ENCODE measurements at places on chromosomes 16 and 17.
A peak's percentile ranks its signal among the peaks of the same experiment; 100 is the strongest.

DNA sequence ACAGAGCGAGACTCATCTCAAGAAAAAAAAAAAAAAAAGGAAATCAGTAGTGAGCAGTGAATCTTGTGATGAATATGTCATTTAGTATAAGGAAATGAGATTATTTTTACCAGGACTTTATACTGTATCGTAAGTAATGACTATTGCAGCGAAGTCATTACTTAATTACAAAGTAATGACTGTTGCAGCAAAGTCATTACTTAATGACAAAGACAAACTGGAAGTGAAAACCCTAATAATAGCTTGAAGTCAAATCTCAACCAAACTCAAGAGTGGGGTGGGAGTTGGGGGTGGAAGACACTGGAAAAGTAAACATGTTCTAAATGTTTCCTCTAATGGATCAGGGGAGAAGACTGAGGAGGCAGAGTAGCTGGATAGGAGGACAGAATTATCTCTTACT lies 76.5 kb downstream of the ARHGAP44 start:
- no peak for DNase-seq

GRCh38 chr16:88320947-88321634 lies 61.7 kb upstream of the ZNF469 start:
- no peak for DNase-seq

DNA sequence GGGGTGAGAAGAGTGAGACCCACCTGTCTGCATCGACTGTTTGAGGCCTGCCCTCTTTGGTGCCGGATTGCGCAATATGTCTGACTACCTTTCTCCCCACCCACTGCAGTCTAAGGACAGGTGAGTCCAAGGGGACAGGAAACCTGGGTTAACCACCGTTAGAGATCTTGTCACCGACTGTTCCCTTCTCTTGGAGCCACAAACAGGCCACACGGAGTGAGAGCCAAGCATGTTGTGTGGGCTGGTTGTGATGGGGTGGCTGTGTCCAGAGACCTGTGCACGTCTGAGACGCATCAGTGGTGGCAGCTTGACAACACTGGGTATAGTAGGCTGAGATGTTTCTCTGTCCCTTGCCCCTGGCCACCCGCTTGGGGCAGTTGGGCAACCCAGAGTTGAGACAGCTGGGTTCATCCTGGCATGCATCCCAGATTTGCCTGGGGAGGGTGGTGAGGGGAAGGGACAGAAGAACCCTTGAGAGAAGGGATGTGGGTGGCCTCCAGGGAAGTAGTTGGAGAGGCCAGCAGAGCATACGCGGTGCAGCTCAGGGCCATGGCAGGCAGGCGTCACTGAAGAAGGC lies 21.4 kb downstream of the MPRIP start:
- DNase-seq = peak; percentile 49

GRCh38 chr17:49990331-49990730 lies 4.7 kb downstream of the DLX3 start:
- DNase-seq = no peak

All from body of pancreas (tissue), 4 donors.